ENCODE measurements at places on chromosomes 7 and 10. TPM values are rescaled to one million over a fixed set of nuclear protein-coding genes. Genes with fewer than 3 reads are reported as not detected.

DNA sequence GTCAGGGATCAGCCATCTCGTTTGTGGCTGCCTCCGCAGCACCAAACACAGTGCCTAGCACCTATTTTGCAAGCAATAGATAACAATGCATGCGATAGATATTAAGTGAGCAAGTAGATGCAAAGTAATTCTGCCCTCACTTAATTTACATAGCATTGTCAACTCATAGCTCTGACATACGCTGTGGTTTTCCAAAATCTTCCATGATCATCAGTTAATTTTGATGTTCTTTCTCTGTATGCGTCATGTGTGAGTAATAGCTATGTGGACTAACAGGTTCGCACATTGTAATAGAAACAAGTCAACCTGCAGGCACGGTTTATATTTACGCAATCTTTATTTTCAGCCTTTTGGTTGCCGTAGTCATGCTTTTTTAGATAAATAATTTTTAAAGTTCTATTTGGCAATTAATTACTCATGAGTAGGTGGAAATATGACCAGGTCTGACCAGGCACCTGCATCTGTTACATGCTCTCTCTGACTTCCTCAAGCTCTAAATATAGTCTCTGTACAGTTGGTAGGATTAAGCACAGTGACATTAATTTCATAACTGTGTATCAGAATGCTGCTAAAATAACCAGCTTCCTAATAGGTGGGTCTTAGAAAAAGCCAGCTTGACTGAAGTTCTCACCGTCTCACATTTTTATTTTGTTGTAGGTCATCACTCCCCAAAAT is 13.3 kb downstream of the MAP3K8 start:
- no peaks in the 10 kb centered on the region for H3K36me3 ChIP-seq
- peaks cover 7% of the 10 kb centered on the region for H3K4me1 ChIP-seq
- H3K4me3 ChIP-seq: no peak overlapping the region
- H3K27ac ChIP-seq: no peak overlapping the region
- no peaks in the 10 kb centered on the region for H3K27me3 ChIP-seq
- no peak for DNase-seq

GRCh38 chr7:29033584-29033983 is 75.5 kb upstream of the TRIL start:
- H3K27me3 ChIP-seq: no peaks in the 10 kb centered on the region
- H3K4me1 ChIP-seq: no peaks in the 10 kb centered on the region
- DNase-seq: no peak
- no peak overlapping the region for H3K27ac ChIP-seq

GRCh38 chr7:35450456-35451214 is 196.7 kb upstream of the TBX20 start:
- H3K4me1 ChIP-seq: no peaks in the 10 kb centered on the region
- no peak overlapping the region for H3K4me3 ChIP-seq
- no peak for DNase-seq
- no peaks in the 10 kb centered on the region for H3K36me3 ChIP-seq
- H3K27ac ChIP-seq: no peak overlapping the region

The PDE6C gene
- total RNA-seq: not detected

Measured in uterus (tissue), 4 donors.